ENCODE measurements at places on chromosomes 2 and 18.

DNA sequence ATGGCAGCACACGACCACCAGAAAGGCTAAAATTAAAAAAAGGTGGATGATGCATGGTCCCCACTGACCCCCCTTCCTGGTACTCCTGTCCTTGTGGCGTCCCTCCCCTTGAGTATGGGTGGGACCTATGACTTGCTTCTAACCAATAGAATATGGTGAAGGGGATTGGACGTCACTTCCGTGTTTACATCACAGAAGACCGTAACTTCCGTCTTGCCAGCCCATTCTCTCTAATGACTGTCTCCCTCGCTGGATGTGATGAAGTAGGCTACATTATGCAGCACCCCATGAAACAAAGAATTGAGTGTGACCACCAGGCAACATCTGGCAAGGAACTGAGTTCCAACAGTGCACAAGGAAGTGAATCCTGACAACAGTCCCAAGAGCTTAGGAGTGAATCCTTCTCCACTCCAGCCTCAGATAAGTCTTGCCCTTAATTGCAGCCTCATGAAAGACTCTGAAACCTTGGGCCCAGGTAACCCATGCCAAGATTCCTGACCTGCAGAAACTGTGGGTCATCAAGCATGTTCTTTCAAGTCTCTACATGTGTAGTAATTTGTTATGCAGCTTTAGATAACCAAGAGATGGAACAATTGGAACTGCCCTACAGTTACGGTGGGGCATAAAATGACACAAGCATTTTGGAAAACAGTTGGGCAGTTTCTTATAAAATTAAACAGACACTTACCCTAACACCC is 80.1 kb upstream of the NPAS2 start:
- no peak for DNase-seq

DNA sequence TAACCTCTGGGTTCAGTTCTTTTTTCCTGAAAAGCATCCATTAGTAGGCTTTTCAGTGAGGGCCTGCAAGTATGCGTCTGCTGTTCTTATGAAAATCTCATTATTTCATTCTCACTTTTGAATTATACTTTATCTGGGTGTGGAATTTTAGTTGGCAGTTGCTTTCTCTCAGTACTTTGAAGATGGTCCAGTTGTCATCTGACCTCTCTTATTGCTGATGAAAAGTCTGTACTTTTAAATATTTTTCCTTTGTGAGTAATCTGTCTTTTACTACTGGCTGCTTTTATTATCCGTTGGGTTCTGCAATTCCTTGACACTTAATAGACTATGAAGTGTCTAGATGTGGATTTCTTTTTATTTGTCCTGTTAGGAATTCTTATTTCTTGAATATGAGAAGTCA is 307.8 kb downstream of the CYP26B1 start:
- no peak for DNase-seq

DNA sequence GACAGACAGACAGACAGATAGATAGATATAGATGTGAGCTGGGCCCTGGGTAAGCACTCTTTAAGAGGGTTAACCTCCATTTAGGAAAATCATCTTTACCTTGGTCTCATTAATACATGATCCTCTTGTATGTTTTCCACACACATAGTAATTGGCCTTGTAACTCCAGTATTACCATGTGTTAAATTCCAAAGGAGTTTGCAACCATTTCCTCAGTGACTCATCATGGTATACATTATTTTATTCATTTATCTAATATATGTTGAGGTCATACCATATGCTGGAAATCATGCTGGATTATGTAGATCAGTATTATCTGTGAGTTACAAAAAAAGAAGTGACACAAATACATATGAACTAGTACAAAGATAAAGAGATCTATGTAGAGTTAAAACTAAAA is 504.3 kb downstream of the DCC start:
- no peak for DNase-seq

- DNase-seq: no peak
Measured at GRCh38 chr2:63654959-63655358, 66.2 kb downstream of the MDH1 start.

- no peak for DNase-seq
Measured at GRCh38 chr2:128438091-128438490, 119.4 kb upstream of the HS6ST1 start.

DNA sequence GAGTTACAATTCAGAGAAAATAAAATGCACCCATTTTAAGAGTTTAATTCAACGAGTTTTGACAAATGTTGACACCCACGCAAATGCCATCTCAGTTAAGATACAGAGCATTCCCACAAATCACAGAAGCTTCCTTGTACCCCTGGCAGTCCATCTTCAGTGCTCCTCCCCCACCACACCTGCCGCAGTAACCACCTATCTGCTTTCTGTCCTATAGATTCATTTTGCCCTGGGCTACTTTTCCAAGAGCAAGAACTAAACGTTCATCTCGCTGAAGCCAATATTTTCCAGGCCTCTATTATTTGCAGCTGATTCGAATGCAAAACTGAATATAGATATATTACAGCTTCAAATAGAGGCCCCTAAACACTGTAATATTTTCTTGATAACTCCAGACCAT is 13.4 kb upstream of the HPCAL1 start:
- DNase-seq: no peak

- no peak for DNase-seq
Measured at GRCh38 chr2:152402780-152403759, 68.1 kb downstream of the FMNL2 start.

GRCh38 chr18:45825258-45826044 is at the start of gene SIGLEC15:
Gene SIGLEC15, plus strand, starts transcription at chr18:45825675. Its CDS starts 54 bp downstream, at chr18:45825729.
- DNase-seq: no peak

GRCh38 chr2:170148161-170148560 is 29.8 kb upstream of the MYO3B start:
- no peak for DNase-seq

DNA sequence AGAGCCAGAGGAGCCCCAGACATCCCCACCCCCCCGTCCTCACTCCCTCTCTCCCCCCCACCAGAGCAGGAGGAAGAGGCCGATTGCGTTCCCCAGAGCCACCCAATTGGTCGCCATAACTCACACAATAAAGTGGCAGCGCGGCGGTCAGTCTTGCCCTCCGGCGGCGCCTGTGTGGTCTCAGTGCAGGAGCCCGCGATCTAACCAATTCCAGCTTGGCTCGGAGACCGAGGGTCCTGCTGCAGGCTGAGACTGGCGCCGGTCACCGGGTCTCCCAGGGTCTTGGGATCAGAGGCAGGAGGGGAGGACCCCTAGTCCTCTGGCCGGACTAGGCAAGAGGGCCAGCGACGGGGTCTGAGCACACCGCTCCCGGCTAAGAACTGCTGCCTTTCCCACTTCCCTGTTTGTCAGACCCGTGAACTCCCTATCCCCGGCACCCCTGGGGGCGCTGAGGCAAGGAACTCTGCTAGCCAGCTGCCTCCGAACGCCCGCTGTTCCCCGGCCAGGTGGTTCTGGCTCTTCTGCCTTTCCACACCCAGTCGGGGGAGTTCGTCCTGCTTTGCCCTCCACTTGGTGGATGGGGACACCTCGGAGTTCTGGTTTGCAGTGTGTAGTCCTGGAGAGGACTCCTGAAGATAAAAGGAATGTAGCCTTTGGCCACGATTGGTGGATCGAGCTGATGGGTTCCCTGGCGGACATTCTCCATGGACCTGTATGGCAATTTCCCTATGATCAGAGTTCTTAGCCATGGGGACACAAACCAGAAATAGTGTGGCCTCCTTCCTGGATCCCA is 1.0 kb upstream of the HOXD12 start:
- DNase-seq: no peak

DNA sequence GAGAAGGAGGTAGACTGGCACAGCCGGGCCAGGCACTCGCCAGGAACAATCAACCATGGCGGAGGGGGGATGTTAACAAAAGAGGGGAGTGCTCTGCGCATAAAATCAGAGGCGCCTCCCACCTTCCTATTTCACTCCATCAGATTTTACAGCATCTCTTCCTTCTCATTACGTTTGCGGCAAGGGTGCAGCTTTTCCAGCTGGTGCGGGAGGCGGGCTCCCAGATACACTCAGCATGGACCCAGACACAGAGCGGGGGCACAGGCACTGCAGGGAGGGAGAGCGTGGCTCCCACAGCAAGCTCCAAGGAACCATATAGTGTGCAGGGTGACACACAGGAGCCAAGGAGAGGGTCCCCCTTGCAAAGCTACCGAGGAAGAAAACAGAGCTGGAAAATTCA is 176.3 kb downstream of the EIPR1 start:
- no peak for DNase-seq

GRCh38 chr2:48946449-48947048 is 191.0 kb upstream of the LHCGR start:
- DNase-seq: peak; percentile 11

DNA sequence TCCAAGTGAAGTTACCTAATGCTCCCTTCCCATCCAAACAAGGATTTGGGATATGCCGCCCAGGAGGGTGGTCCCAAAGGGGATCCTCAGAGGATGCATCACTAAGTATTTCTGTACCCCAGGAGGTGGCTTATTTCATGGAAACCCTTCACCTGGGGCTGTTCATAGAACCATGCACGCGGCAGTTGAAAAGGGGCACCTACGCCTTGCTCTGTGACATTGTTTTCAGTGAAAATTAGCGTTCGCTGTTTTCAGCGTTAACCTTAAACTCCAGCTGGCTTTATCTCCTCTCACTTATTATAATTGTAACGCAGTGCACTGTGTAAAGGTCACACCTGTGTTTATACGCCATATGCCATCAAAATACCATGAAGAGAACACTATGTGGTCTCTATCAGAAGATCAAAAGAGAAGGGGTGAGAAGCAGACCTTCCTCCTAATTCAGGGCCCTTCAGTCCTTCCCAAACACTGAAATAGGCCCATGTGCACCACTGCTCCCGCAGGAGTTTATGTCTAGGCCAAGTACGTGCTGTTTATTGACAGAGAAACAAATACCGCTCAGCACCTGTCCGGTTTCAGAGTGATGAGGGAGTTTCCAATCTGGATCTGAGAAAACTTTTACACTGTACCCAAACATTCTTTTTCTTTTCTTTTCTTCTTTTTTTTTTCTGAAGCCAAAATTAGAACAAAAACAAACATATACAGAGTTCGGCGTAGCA is 162.1 kb downstream of the BCL2 start:
- DNase-seq: no peak

DNA sequence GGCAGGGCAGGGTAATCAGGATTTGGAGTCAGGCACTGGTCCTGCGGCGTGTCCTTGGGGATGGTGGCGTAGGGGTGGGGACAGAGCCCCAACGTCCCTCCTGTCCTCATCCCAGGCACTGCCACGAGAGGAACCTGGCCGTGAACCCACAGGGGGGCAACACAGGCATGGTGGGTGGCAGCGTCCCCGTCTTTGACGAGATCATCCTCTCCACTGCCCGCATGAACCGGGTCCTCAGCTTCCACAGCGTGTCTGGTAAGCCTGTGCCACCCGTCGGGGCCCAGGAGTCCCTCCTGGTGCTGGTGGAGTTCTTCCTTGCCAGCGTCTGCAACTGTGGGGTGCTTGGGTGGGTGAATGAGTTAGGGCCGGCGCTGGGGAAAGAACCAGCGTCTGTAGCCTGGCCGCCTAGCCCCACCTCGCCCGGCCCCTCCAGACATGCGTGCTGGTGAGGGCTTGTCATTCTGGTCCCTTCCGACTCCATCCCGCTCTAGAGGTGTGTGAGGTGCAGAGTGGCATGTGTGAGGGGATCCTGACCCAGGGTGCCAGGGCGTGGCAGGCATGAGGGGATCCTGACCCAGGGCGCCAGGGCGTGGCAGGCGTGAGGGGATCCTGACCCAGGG is 8.0 kb downstream of the D2HGDH start:
- DNase-seq: no peak

- no peak for DNase-seq
Measured at GRCh38 chr2:84969511-84970209, 1.3 kb upstream of the KCMF1 start.

DNA sequence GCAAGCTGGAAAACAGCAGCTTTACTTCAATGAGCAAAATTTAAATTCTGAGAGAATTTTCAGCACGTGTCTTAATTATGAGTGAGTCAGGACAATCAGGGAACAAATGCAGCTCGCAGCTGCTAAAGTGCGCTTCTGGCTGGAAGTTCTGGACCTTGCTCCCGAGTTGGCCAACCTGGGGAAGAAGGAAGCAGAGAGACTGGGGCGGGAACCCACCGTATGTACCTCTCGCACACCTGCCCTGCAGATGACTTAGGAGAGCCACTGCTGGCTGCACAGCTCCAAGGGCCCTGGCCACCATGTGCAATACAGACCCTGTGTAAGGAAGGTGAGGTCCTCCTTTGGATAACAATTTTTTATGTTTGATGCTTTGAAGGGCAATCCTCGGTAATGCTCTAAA is 42.4 kb downstream of the REEP1 start:
- DNase-seq: no peak

GRCh38 chr2:183416753-183417152 is 292.5 kb downstream of the NUP35 start:
- no peak for DNase-seq

- no peak for DNase-seq
Measured at GRCh38 chr2:228374741-228375140, 193.3 kb upstream of the SPHKAP start.

- no peak for DNase-seq
Measured at GRCh38 chr18:77131652-77132368, 773 bp downstream of the MBP start.

- DNase-seq: no peak
Measured at GRCh38 chr2:130370490-130370889, 14.6 kb downstream of the PTPN18 start.

GRCh38 chr2:109171444-109172334 is 42.7 kb downstream of the SH3RF3 start:
- DNase-seq: no peak

- DNase-seq: no peak
Measured at GRCh38 chr18:63087421-63088230, 231.9 kb downstream of the BCL2 start.

DNA sequence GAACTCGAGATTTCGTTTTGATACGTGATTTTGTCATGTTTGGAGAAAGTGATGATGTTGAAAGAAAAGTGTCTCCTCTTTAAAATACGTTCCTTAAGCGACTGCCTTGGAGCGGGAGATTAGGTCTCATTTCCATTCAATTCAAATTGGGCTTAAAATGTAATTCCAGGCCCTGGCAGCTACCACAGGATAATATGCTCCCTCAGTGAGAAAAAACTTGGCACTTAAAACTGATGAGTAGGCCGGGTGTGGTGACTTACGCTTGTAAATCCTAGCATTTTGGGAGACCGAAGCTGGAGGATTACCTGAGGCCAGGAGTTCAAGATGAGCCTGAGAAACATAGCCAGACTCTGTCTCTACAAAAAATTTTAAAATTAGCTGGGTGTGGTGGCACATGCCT is 146.3 kb upstream of the L3MBTL4 start:
- no peak for DNase-seq

DNA sequence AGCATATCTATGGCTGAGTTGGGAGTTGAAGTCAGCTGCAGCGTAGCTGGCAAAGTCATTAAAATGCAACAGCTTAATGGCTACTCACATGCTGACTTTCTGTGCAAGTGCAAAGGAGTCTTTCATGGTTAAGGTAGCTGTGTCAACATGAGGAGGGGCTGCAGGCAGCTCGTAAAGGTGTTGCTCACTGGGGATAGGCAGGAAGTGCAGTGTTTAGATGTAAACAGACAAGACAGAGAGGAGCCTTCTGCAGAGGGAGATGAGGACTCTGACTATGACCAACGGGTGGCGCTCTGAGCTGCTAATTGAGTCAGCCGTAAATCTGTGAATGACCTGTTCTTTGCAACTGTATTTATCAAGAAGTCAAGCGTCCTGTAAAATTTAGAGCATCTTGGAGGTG is 22.3 kb upstream of the CAVIN2 start:
- peak; percentile 72 for DNase-seq

- DNase-seq: no peak
Measured at GRCh38 chr18:31050635-31051034, 8.1 kb upstream of the DSC3 start.

GRCh38 chr2:13572466-13572865 is 855.7 kb downstream of the TRIB2 start:
- DNase-seq: no peak

All from iPS DF 6.9 (cell line).